ENCODE measurements at places on chromosomes 1 and 21.

DNA sequence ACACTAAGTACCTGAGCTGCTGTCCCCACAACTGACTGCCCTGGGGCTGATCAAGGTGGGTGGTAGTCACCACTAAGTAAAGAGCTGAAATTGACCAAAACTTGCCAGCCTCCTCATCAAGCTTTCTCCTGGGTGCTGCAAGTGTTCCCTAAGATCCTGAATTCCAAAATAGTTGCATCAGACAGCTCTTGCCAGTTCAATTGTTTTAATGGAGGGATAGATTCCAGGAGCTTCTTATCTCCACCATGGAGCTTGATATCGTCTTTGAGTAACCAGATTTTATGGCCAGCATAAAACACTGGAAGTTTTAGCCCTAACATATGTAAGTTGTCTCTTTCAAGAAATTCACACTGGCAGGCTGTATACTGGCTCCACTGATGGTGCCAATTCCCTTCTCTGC, 90.3 kb downstream of the NID1 start:
- DNase-seq: no peak

GRCh38 chr1:3174487-3175247, 105.7 kb downstream of the PRDM16 start:
- no peak for DNase-seq

DNA sequence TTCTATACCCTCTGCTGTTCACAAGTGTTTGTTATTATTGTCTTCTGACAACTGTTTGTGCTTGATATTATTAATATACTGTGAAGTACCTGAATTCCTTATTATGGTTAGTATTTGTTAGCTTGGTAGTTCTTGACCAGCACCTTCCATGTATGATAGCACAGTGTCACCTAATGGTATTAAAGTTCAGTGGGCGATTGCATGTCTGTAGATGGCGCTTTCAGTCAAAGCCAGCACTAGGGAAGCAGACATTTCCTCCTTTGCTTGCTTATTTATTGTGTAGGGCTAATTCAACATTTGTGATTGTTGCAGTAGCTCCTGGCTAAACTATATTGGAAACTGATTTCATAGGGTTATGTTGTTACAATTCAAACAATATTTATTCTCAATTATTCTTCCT, 218.0 kb downstream of the ZP4 start:
- no peak for DNase-seq

DNA sequence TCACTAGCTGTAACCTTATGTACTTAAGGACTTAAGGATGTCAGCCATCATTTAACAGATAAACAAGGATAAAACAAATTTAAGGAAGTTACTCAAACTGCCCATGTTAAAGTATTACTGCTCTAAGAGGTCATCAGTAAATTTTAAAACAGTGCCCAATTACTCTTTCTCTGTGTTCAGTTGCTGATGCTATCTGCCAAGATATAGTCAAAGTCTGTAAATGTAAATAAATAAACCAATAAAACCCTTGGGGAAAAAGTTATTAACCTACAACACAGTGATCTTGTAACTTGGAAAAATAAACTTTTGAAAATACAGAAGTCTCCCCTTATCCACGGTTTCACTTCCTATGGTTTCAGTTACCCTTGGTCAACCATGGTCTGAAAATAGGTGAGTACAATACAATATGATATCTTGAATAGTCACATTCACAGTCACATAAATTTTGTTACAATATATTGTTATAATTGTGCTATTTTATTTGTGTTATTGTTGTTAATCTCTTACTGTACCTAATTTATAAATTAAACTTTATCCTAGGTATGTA, 501.8 kb downstream of the LMO4 start:
- no peak for DNase-seq

DNA sequence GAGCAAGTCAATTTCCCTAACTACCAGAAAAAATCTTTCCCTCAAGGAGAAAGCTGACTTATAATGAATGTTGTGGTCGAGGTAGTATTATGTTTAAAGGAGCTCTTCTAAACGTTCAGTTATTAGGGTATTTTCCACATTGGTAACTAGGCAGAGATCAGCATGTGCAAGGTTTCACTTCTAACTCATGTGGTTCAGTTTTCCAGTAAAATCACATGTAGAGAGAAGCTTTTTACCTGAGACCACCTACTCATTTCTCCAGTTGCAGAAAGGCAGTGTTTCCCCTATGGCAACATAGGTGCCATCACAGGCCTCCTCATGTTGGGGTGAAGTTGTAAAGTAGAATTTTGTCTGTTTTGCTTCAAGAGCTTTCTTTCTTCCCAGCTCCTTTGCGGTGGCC, 23.7 kb downstream of the IL23R start:
- no peak for DNase-seq

GRCh38 chr1:208106218-208106617, 138.0 kb downstream of the PLXNA2 start:
- no peak for DNase-seq

DNA sequence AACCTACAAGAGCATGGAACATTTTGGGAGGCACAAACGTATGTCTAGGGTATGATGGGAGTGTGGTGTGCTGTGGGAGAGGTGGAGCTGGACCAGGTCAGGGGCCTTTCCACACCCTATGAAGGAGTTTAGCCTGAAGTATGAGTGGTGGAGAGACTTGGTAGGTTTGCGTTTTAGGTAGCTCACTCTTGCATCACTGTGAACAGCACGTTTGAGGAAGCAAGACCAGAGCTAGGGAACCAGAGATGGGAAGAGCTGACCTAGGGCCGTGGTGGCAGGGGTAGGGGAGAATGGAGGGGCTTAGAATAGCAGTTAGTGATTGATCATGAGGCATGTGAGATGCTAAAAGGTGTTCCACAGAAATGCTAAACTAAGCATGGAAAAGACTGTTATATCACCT, 25.1 kb upstream of the ZFP69B start:
- DNase-seq: no peak
